ENCODE measurements at places on chromosomes 1 and 21. TPM values are rescaled to one million over a fixed set of nuclear protein-coding genes. Genes with fewer than 3 reads are reported as not detected.

DNA sequence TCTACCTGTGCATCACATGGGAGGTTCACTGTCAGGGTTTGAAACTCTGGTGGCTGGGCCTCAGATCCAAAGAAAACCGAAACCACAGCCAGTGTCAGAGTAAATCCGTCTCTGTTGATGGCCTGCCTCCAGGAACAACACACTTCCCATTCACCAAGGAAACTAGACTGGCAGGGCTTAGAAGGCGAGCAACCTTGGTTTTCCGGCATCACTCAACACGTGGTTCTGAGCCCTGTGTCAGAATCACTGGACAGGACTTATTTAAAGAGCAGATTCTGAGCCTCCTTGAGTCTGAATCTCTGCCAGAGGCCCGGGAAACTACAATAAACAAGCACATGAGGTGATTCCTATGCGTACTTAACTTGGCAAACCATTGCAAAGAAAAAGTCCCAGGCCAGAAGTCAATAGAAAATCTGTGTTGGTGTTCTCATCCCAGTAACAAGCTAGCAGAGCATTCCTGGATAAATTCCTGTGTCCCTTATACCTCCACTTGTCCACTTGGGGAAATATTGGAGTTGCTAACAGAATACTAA is 70.0 kb downstream of the KCTD3 start:
- no peak overlapping the region for H3K4me3 ChIP-seq
- DNase-seq: no peak
- no peaks in the 10 kb centered on the region for H3K36me3 ChIP-seq
- H3K27me3 ChIP-seq: no peaks in the 10 kb centered on the region
- H3K27ac ChIP-seq: no peak overlapping the region

GRCh38 chr21:20999659-21000058 is 1.4 kb downstream of the NCAM2 start:
- no peaks in the 10 kb centered on the region for H3K27me3 ChIP-seq
- peaks cover 7% of the 10 kb centered on the region for H3K4me1 ChIP-seq
- H3K4me3 ChIP-seq: peak overlapping the region; percentile 95
- no peak overlapping the region for H3K27ac ChIP-seq
- no peaks in the 10 kb centered on the region for H3K36me3 ChIP-seq

DNA sequence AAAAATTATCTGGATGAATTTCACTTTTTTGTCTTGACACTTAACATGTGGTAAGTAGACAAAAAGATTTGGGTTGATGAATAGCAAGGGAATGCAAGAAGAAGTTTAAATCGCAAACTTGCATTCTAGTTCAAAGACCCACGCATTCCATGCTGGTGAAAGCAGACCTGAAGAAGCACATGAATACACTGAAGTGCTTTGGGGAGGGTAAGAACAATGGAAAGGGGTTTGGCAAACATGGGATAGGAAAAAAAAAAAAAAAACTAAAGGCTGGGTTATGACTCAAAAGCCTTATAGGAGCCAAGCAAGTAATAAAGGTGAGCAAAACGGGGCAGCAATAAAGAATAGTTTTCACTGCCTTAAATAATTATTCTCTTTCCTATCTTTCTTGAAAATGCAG is 450.2 kb downstream of the LMO4 start:
- no peak overlapping the region for H3K4me3 ChIP-seq
- DNase-seq: no peak
- H3K27ac ChIP-seq: no peak overlapping the region
- H3K27me3 ChIP-seq: no peaks in the 10 kb centered on the region
- no peaks in the 10 kb centered on the region for H3K36me3 ChIP-seq

- no peaks in the 10 kb centered on the region for H3K27me3 ChIP-seq
- no peaks in the 10 kb centered on the region for H3K36me3 ChIP-seq
- H3K4me3 ChIP-seq: no peak overlapping the region
- DNase-seq: no peak
- peak overlapping the region; percentile 95 for H3K27ac ChIP-seq
- peaks cover 51% of the 10 kb centered on the region for H3K4me1 ChIP-seq
Measured at GRCh38 chr21:45894906-45895777, 86.4 kb upstream of the COL6A1 start.

DNA sequence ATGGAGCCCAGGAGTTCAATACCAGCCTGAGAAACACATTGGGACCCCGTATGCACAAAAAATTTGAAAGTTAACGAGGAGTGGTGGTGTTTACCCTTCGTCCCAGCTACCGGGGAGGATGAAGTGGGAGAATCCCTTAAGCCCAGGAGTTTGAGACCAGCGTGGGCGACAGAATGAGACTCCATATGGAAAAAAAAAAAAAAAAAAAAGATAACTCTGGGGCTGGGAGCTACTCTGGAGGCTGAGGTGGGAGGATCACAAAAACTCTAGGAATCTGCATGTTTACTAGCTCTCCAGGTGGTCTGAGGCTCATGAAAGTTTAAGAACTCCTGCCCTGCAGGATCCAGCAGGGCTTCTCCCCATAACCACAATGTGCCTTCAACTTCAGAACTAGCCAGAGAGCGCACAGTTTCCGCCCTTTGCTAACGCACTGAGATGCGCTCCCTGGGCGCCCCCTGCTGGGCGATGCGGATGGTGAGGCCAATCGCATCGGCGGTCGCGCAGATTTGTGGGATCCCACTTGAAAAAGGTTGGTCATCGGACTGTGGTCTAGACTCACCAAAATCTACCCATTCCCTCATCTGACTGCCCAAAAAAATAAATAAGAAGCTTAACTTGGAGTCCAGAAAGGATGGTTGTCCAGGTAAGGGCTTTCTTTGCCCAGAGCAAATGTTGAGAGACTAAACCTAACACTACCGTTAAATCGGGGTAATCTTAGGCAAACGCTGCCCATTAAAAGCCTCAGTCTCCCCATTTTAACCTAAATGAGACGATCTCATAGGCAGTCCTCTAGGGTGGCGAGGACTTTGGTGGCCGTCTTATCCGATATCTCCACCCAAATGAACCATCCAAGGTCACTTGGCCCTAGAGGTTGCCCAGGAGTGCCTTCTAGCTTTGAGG is 8.8 kb downstream of the ZNF683 start:
- no peaks in the 10 kb centered on the region for H3K36me3 ChIP-seq
- H3K4me3 ChIP-seq: no peak overlapping the region
- H3K27me3 ChIP-seq: peaks cover 21% of the 10 kb centered on the region
- no peak overlapping the region for H3K27ac ChIP-seq

The NR1I3 gene
- polyA plus RNA-seq: not detected

The GJA9 gene
- polyA plus RNA-seq: not detected

Measured in SK-N-SH (cell line).